ENCODE measurements at places on chromosomes 6 and 20.
A peak's percentile ranks its signal among the peaks of the same experiment; 100 is the strongest.

GRCh38 chr6:17299750-17300149 is 18.6 kb downstream of the RBM24 start:
- no peak for DNase-seq

GRCh38 chr6:3455147-3455568 is 1.7 kb downstream of the SLC22A23 start:
- peak; percentile 65 for DNase-seq

DNA sequence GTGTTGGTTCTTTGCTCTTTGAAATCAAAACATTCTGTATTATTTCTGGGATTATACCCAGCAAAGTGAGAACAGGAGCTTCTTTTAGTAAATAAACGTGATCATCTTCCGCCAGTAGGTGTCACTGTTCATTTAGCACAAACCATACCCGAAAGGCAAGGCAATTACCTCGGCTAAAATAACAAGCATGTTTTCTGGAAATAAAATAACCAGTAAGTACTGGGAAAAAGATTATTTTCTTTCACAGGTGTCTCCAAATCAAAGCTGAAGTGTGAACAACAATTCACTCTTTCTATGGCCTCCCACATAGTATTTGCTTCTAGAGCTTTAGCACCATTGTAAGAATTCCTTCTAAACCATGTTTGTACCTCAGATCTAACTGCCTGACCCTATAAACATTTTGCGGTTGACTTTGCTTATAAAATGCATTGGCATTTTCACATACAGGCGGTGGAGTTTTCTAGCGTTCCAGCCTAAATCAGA is 144.6 kb upstream of the AGPAT4 start:
- peak; percentile 26 for DNase-seq

DNA sequence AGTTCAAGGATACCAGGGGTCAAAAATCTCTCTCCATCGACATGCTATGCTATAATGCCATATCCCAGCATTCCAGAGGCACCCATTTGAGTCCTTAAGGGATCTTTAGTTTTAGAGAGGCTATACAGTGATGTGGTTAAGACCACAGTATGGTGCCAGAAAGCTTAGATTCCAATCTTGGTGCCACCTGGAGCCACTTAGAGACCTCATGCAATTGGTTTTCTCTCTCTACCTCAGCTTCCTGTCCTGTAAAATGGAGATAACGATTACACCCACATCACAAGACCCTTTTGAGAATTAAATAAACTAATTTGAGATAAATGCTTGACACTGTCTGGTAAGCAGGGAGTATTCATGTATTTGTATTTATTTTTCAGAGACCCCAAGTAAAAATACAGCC is 39.0 kb downstream of the PLAGL1 start:
- no peak for DNase-seq

- no peak for DNase-seq
These were observed 170.3 kb upstream of the TAB2 start for GRCh38 chr6:149147195-149147594.

- DNase-seq: no peak
These were observed 65.4 kb downstream of the UTRN start for GRCh38 chr6:144350528-144350880.

- no peak for DNase-seq
These were observed 137.9 kb downstream of the DTNBP1 start for GRCh38 chr6:15524861-15525401.

GRCh38 chr6:170112583-170112860 is 178.4 kb downstream of the DLL1 start:
- no peak for DNase-seq

GRCh38 chr6:113433335-113433991 is 423.7 kb upstream of the MARCKS start:
- no peak for DNase-seq

GRCh38 chr6:105805501-105806023 is 280.6 kb upstream of the PRDM1 start:
- no peak for DNase-seq

DNA sequence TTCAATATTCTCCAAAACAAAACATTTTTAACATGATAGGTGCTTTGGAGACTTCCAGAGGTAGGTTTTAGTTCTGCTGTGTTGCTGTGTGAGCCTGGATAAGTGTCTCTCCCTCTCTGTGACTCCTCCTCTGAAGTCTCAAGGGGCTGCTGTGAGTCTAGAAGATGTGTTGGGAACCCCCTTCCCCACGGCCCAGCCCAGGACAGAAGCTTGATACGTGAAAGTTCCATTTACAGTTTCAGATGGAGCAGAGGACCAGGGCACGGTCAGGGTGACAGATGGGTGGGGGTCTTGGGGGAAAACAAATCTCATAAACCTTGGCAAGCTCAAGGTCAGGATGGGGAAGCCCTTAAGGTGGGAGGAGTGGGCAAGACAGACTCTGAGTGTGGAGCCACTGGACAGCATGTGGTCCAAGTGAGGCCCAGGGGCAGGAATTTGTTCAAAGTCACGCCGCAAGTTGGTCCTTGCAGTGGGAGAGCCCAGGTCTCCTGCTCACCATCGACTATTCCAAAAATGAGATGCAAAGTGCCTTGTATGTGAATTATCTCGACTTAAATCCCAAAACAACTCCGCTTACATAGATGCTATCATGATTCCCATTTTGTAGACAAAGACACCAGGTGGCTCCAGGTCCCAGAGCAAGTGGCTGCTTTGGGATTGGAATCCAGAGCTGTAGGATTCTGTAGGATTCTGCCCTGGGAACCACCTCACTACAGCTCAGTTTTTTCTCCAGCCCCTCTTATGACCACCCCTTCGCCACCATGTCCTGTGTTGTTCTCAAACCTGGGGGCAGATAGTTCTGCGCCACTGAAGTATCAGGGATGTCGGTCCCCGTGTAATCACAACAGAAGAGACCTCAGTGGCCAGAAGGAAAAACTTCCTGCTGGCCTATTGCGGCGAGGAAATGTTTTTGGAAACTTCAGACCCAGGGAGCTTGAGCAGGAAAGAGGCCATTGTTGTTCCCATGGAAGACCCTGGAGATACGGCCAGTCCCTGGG is 1.9 kb downstream of the TGM2 start:
- no peak for DNase-seq

- no peak for DNase-seq
These were observed 282.9 kb upstream of the RNF217 start for GRCh38 chr6:124679387-124679786.

GRCh38 chr6:12941422-12941821 is 224.9 kb downstream of the PHACTR1 start:
- no peak for DNase-seq

GRCh38 chr6:152575621-152576150 is 61.5 kb downstream of the SYNE1 start:
- no peak for DNase-seq

DNA sequence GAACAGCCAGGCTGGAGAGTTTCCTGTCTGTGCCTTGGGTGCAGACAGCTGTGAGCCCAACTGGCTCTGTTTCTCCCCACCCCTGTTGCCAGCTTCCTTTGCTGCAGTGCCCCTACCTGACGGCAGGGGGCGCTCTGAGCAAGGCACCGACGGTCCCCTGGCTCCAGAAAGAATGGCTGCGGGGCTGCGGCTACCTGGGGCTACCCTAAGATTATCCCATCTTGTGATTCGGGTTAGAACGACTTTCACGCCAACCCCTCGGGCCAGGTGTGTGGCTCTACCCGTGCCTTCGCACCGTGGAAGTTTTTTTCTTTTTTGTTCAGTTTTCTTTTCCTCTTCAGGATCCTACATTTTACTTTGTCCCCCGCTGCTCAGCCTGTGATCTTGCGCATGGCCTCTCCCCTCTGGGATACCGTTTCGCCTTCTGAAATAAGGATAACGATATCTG is 33.4 kb upstream of the AAR2 start:
- peak; percentile 62 for DNase-seq

DNA sequence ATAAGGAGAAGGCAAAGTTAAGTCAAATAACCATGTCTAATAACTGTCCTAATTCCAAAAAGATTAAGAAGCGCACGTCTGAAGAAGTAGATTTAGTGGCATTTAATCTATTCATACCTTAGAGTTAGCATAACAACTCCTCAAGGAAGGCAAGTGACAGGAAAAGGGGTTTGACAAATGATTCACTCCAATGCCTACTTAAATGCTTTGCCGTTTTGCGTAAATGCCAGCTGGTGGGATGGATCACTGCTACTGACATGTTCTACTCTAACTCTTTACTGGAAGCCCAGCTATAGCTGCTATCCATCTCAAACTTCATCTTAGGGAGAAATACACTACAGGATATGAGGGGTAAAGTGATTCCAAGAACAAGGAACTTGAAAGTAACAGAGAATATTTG is 347.3 kb upstream of the RUNX2 start:
- DNase-seq: no peak

GRCh38 chr20:48709058-48709691 is 118.6 kb downstream of the PREX1 start:
- DNase-seq: no peak

GRCh38 chr6:122220254-122220653 is 179.2 kb upstream of the HSF2 start:
- no peak for DNase-seq

DNA sequence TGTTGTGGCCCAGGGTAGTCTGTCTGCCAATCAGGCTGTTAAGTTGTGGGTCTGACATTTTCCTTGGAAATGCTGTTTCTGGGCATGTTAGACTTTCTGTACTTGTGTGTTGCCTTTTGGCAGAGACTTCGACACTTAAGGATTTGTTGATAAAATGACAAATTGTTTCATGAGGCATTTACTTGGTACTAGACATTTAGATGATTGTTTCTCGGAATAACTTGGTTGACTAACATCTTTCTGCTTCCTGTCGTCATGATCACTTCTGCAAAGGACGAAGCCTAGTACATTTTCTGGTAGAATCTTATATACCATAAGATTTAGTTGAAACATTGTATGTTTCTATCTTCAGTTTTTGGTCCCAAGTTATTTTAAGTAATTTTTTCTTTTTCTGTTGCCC is 34.1 kb downstream of the UTRN start:
- DNase-seq: no peak

- DNase-seq: no peak
These were observed 64.5 kb upstream of the ENPP5 start for GRCh38 chr6:46235242-46235641.

- DNase-seq: no peak
These were observed 51.3 kb upstream of the ARMC2 start for GRCh38 chr6:108796875-108797274.

DNA sequence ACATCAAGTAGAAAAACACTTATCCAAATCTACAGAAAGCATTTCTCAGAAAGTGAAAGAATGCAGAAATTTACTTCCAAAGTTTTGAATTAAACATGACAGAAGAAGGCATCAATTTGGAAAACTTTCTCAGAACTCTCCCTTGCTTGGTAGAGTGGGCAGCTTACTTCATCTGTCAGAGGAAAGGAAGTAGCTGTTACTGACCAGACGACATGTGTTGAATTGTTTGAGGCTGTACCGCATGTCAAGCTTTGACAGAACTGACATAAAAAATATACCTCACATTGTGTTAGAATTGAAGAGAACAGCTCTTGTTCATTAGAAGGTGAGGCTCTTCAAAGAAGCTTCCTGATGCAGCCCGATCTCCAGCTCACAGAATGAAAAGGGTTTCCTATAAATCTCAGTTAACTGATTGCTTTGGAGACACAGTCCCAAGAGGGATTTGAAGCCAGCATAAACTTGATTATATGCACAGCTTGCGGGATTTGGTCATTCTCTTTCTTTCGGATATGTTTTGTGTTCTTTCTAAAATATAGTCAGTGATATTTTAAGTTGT is 190.7 kb downstream of the PLCB1 start:
- no peak for DNase-seq

- no peak for DNase-seq
These were observed 27.9 kb downstream of the UBD start for GRCh38 chr6:29531668-29532067.

GRCh38 chr6:44261581-44261980 is 3.8 kb downstream of the NFKBIE start:
- DNase-seq: no peak

- DNase-seq: no peak
These were observed 186.6 kb downstream of the MOXD1 start for GRCh38 chr6:132214716-132215115.

DNA sequence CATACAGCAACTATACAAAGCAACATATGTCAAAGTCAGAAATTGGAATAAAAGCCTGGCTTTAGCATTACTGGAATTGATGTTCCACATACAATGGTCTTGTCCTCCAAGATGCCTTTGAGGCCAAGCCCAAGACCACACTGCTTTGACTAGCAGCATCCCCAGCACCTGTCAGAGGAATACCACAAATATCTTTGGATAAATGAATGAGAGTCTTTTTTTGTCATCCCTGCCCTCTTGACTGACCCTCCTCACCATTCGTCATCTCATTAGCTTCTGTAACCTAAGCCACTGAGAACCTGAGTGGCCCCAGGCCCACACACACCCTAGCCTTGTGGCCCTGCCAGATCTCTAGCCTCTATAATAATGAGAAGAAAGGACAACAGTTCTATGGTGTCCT is 48.5 kb downstream of the TNFRSF21 start:
- no peak for DNase-seq

DNA sequence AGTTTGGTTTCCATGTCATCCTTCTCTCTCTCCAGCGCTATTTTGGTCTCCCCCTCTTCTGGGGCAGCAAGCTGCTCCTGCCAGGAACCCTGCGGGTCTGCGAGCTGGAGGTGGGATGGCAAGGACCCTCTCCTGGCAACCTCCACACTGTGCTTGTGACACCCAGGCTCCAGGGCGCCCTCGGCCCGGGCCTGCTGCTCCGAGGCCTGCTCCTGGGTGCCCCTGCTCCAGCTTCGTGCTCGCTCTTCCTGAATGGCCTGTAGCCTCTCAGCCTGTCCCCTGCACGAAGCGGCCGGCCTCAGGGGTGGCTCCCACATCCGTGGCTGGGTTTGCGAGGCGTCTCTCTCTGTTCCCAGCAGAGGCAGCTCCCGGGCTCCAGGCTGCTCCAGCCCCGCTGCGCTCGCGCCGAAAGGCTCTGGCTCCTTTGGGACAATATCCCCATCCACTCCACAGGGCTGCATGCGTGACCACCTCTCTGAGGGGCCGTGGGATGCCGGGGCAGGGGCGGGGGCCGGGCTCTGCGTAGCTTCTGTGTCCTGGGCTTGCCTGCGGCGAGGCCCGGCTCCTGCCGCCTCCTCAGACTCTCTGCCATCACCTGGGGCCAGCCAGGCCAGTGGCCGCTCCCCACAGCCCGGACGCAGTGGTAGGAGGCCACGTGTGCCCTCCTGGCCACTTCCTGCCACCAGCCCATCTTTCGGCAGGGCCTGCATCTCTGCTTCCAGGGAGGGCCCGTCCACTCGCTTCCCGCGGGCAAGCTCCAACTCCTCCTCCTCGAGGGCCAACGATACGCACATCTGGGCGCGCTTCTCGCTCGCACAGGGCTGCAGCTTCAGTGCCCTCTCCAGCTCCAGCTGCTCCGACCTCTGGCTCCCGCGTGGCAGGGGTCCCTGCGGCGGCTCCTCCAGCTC is 68.9 kb downstream of the GINS1 start:
- no peak for DNase-seq

GRCh38 chr20:54250691-54251090 is 42.8 kb downstream of the PFDN4 start:
- DNase-seq: no peak

GRCh38 chr20:3165473-3166337 is 6.0 kb upstream of the FASTKD5 start:
- DNase-seq: no peak

GRCh38 chr20:58765780-58766179 is 73.2 kb downstream of the NPEPL1 start:
- DNase-seq: no peak

- no peak for DNase-seq
These were observed 43.7 kb downstream of the CBLN4 start for GRCh38 chr20:55961376-55962330.

GRCh38 chr6:43970913-43971775 is 156.1 kb downstream of the MRPL14 start:
- no peak for DNase-seq

Data from central memory CD4-positive, alpha-beta T cell (primary cell).